Eye (tissue), 1 donor: ENCODE measurements at places on chromosomes 1 and 21.
A peak's percentile ranks its signal among the peaks of the same experiment; 100 is the strongest.

DNA sequence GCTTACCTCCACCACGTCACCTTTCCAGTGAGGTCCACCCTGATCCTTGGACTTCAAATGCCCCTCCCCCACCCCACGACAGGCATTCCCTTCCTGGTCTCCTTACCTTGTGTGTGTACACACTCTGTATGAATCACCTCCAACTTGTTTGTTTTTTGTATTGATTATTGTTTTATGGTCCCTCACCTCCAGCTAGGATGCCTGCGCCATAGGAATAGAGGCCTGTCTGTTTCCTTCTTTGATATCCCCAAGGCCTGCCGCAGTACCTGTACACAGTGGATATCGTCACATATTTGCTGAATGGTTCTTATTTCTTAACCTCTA lies 219.6 kb upstream of the POU3F1 start:
- no peak for DNase-seq

DNA sequence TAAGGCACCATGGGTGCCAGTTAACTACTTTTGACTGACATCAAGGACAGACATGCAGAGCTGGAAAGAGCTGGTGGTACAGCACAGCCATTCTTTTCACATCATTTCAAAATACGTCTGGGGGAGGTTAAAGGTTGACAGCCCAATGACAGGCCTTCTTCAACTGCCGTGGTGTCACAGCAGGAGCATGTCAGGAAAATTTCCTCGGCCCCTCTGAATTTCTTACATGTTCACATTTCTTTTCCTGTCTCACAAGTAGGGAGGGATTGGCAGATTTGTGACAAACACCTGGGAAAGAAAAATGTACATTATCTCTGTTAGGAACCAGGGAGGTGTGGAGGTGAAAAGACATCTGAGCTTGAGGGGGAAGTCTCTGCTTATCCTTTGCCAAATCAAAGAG lies 279.1 kb downstream of the SPATA17 start:
- peak; percentile 67 for DNase-seq

DNA sequence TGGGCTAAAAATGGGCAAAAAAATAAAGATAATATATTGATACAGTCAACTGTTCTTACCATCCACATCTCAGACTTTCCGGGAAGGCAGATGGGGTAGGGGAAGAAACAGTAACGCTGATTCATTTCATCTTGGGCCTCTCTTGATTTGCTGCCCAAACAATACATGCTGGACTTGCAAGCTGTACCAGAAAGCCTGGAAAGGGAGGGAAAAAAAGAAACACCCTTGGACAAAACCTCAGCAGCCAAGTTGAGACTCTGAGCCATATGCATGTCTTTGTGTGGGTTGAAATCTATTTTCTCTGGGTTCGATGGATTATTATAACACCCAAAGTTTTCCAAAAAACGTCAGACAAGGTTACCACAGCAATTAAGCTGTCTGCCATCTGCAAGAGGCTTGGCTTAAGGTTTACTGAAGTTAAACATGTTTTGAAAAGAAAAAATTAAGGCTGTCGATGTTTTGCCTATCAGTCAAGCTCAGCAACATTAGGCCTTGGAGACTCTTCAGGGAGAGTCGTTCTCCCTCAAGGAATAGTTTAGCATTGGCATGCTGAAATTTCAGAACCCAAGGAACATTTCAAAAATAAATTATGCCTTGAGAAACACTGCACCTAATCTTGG lies 71.2 kb downstream of the PSMG1 start:
- DNase-seq: peak; percentile 32

- no peak for DNase-seq
Observed at GRCh38 chr1:233796146-233796783, 108.2 kb upstream of the SLC35F3 start.

- DNase-seq: no peak
Observed at GRCh38 chr1:27529704-27530018, 39.7 kb upstream of the WASF2 start.

DNA sequence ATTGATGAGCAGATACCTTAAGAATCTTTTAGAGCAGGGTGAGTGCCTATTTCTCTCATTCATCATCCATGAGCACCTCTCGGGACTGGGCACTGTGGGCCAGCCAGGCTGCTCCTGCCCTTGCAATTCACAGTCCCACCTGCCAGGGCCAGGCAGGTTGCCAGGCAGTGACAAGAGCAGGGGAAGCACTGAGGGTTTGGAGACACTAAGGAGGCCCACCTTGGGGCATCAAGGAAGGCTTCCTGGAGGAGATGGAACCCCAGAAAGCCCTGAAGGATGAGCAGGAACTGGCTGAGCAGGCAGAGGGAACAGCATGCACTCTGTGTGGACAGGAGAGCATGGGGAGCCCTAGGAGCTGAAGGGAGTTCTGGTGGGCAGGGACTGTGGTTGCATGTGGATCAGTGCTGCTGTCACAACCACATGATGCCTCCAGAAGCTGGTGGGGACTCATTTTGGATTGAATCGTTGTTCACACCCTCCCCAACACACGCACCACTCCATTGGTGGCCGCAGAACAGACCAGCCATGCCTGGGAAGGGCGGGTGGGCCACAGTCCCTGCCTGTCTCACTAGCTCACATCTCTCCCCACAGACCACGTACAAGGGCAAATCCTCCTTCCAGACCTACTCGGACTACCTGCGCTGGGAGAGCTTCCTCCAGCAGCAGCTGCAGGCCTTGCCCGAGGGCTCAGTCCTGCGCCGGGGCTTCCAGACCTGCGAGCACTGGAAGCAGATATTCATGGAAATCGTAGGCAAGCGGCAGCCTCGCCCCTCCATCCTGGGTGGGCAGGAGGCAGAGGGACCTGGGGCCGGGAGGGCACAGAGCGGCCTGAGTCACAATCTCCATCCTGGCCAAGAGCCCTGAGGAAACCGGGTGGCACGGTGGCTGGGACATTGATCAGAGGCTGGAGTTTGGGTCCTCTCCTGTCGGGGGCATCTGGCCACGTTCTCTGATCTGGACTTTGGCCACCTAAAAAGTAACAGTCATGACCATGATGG lies 55.1 kb downstream of the DISP3 start:
- DNase-seq: no peak

- DNase-seq: peak; percentile 25
Observed at GRCh38 chr1:174652569-174653280, 205.0 kb downstream of the GPR52 start.

- DNase-seq: no peak
Observed at GRCh38 chr1:233066087-233066486, 115.7 kb downstream of the NTPCR start.

DNA sequence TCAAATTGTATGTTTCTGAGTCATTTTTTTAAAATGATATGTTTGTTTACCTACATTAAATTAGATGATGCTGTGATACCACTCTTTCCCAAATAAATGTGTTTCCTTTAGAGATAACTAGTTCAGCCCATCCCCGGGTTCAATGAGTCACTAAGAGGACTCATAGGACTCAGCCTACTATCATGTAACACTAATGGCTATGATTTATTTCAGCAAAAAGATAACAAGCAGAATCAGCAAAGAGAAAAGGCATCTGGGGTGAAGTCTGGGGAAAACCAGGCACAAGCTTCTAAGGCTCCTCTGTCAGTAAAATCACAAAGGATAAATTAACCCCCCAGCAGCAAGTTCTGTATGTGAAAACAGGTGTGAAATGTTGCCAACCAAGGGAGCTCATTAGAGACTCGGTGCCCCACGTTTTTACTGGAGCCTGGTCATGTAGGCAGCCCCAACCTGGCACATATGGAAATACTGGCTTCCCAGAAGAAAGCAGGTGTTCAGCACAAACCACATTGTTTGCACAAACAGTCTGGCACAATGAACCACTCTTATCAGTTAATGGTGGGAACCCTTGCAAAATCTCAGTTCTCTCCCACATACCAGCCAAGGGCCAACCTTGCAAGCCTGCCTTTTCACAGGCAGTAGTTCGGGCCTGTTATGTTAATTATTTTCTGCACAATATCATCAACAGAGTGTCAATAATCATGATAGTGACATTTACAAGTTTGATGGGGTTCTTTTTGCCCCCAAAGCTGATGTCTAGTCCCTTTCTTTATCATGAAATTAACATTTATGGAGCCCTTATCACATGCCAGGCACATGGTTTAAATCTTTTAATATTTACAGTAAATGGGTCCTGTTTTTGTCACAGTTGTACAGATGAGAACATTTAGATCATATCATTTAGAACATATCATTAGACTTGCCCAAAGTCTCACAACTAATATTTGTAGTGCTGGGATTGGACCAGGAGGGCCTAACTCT lies 23.1 kb upstream of the CNN3 start:
- no peak for DNase-seq

DNA sequence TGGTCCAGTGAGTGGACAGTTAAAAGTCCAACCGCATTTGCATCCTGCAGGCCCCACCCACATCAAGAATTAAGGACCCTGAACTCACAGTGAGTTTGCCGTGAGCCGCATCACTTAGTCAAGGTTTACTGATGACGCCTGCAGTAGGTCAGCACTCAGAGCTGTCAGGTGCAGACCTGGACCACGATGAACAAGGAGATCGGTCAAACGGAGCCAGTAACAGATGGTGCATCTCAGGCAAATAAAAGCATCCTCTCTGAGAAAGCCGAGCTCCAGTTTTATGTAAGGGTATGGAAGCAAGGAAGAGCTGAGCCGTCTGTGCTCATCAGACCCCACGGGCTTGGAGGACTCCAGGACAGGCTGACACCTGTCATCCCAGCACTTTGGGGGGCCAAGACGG lies 4.5 kb downstream of the PRDM15 start:
- no peak for DNase-seq

GRCh38 chr21:17578162-17578561 lies 34.5 kb downstream of the BTG3 start:
- DNase-seq: no peak

DNA sequence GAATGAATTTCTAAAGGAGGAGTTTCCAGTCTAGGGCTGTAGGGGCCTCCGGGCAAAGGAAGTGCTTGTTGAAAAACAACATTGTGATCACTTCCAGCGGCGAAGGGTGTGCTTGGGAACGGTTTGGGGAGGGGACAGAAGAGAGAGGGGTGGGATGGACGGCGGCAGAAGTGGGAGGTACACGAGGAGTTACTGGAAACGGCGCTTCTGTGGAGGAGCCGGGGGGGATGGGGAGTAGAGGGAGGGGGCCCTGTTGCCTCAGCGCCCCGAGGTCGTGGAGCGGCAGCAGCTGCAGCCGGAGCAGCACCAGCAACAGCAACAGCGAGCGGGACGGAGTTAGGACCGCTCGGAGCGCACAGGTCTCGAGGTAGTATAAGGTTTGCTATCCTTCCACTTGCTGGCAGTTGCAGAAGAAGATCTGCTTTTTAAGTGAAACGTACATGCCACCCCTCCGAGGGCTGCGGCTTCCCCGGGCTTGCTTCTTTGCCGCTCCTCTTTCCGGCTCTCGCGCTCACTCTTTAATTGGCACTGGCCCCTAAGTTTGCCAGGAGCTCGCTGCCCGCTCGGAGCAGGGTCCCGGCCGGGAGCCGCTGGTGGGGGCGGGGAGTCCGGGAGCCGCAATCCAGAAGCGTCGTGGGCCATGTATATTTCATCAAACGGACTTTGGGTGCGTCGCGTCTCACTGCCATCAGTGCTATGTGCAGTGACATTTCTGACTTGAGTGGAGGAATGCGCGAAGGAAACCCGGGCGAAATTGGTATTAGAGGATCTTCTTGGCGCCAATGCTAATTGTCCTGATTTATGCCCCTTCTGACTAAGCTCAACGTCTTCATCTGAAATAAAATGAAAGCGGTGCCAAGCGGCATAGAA lies 771 bp upstream of the NTNG1 start:
- peak; percentile 80 for DNase-seq

DNA sequence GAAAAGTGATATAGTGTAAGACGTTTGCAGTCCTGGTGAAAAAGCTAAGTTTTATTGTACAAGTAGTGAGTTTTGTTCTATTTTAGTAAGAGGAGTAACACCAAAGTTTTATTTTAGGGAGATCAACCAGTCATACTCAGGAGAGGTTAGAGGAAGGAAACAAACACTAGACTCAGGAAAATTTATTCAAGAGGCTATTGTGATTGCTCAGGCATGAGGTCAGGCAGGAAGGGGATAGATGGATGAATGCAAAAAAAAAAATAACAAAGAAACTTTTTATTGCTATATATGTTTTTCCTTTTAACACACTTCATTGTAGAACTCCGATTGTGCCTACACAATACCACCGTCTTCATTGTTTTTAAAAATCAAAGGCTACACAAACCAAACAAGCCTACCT lies 189.0 kb downstream of the LYPLAL1 start:
- no peak for DNase-seq

GRCh38 chr1:223659711-223660110 lies 5.8 kb downstream of the CAPN8 start:
- no peak for DNase-seq

- DNase-seq: peak; percentile 56
Observed at GRCh38 chr21:44750675-44751025, 39.3 kb upstream of the TSPEAR start.

GRCh38 chr1:59494145-59494833 lies 197.4 kb downstream of the FGGY start:
- DNase-seq: no peak

DNA sequence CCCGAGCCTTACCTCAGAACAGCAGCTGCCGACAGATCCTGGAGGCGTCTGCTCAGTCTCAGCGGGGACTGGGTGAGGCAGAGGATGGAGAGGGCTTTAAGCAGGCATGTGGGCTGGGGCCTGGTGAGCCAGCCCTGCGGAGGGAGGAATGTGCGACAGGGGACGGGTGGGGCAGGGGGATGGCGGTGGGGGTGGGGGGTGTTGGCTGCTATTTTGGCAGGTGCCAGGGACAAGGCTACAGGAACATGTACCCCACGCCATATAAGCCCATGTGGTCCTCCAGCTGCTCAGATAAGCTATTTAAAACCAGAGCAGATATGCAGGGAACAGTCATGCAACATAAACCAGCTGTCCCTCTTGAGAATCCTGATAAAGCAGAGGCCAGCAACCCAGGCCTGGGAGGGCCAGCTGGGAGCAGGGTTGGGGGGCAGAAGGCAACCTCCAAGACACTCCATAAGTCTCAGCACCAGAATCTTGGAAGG lies at the start of gene TNNT2:
Gene TNNT2, minus strand, starts transcription at position 70 of the 482 bp plus-strand sequence. CDS start 4,426 bp downstream, outside the sequence.
- no peak for DNase-seq

GRCh38 chr1:152185544-152186391 lies 26.7 kb upstream of the RPTN start:
- DNase-seq: peak; percentile 55

DNA sequence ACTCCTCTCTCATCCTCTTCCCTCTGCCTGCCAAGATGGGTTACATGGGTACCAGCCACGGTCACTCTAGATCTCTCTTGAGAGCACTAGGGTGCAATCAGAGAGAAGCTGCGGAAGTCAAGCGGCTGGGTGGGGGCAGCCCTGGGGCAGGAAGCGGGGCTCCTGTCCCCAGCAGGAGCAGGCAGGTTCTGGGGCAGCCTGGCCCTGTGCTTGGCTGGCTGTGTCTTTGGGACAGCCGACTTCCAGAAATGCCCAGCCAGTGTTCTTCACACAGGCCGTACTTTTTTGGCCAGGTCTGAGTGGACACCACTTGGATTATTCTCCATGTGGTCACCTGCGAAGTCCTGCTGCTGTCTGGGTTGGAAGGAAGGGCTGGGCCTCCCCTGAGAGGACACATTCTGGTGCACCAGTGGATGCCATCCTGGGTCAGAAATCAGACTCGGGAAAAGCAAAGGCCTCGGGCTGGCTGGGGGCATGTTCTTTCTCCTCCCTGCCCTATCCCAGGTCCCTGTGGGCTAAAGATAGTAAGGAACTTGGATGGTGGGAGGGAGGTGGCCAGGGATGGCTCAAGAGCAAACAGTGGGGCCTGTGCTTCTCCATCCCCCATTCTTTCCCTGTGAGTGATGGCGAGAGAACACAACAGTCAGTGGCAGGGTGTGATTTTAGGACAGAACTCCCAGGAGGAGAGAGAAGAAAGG lies 93.7 kb downstream of the ITPKB start:
- no peak for DNase-seq

GRCh38 chr1:117967477-117967876 lies 37.9 kb downstream of the WDR3 start:
- DNase-seq: peak; percentile 41

- no peak for DNase-seq
Observed at GRCh38 chr1:66244429-66244828, 289.5 kb upstream of the SGIP1 start.
